Eye (tissue), 1 donor: ENCODE measurements at places on chromosomes 7 and 10.

- DNase-seq, result no peak
Observed at GRCh38 chr10:48550977-48551376, 53.9 kb downstream of the ARHGAP22 start.

GRCh38 chr10:5314840-5315239, 49.9 kb upstream of the UCN3 start:
- DNase-seq, result no peak

DNA sequence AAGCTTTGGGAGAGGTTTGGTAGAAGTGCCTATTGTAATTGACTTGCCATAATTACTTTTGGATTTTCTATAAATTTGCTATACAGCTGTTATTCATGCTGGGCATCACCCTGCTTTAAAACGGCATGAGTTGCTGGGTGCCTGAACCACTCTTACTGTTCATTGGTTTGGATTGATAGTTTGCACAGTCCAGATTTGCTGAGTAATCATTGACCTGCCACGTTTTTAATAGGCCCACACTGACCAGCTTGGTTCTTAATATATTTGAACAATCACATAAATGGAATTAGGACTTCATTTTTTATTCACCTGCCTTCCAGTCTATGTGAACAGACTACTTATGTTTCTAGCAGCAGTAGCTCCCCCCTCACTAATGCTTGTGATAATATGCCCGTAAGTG, 630.8 kb downstream of the SDK1 start:
- no peak for DNase-seq

- DNase-seq, result no peak
Observed at GRCh38 chr10:28375399-28376354, 72.8 kb upstream of the MPP7 start.

- DNase-seq, result no peak
Observed at GRCh38 chr10:132867801-132868644, 74.3 kb downstream of the CFAP46 start.

- DNase-seq, result no peak
Observed at GRCh38 chr7:131390275-131390674, 62.6 kb downstream of the MKLN1 start.

DNA sequence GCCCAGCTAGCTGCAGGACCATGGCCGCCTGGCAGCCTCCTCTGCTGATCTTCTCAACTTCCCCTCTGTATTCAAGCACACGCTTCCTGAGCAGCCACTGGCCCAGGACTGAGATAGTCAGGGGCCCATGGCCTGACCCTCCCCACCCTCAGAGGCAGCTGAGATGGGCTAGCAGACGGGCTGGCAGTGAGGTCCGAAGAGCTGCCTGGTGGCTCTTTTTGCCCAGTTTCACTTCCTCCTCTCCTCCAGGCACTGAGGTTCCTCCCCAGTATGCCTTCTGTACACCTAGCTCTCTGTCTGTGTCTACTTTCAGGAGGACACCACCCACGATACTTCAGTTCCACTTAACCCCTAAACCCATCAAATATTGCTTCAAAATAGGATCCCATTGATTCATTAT, 395.6 kb downstream of the TNS3 start:
- no peak for DNase-seq

DNA sequence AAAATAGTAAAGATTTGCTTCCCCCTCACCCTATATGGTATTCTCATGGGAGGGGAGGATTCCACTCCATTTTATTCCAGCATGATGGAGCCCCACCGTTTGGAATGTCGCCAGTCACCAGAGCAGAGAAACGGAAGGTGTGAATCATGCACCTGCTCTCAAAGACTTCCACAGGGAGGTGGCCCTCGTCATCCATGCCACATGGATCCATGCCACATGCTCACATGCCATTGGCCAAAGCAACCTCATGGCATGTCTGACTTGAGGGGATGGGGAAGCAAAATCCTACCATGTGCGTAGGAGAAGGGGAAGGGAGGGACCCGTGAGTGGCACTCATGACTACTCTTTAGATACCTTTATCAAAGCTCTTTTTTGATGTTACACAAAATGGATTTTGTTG, 256.0 kb downstream of the SKAP2 start:
- no peak for DNase-seq

DNA sequence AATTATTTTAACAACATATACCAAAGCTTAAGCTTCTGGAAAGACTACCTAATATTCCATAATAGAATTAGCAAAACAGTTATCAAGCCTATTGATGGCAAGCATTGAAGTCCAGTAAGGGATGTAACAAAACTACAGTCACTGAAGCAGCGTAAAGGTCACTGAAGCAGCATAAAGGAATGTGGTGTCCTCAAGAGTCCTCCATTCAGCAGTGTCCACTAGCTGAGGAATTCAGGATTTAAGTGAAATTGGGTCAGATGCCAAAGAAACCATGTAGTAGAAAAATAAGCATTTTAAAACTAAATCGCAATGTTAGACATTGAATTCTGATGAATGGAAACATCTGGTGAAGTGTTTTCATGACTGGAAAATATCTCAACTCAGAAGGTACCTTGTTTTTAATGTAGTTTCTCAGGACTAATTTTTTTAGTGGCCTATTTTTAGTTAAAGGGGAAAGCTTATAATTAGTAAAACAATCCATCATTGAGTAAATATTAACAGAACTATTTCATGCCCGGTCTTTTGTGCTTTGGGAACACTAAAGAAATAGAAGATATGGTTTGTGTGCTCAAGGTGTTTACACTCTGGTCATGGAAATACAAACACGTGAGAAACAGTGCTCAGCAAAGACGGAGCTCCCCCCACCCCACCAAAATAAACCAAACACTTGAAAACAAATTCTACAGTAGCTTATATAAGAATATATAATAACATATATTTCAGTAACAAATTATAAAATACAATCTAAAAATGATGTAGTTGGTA, 121.4 kb downstream of the CDK14 start:
- peak; percentile 58 for DNase-seq

GRCh38 chr10:112195224-112195623, 11.7 kb upstream of the GPAM start:
- DNase-seq, result no peak

- no peak for DNase-seq
Observed at GRCh38 chr10:32744321-32744720, 213.7 kb downstream of the ITGB1 start.

GRCh38 chr7:94666879-94667587, 11.1 kb upstream of the SGCE start:
- DNase-seq, result no peak

DNA sequence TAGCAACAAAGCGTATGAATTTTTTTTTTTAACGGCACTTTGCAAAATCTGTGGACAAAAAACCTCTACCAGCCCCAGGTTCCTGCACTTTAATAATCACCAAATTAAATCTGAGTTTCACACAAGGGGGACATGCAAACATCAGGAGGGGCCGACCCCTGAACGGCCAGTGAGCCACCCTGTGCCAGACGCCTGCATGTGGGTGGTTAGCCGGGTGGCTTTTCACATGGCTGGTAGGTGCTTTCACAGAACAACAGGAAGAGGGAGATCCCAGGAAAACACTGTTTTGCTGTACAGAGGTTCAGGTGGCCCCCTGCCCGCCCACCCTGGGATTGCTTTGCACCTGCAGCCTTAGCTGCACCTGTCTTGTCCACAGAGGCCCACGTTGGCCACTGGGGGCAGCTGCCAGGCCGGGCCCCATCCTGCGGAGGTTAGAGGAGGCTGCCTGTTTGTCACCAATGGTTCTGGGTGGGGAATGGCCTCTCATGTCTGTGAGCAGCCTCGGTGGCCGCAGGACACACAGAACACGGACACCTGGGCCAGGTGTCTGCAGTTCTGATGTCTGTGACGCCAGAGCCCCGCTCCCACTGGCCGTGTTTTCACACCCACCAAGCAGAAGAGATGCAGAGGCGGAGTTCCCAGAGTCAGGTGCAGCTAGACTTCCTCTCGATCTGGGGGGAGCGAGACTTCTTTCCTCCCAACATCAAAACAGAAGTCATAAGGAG, 107.7 kb downstream of the FAM53B start:
- DNase-seq, result no peak

GRCh38 chr10:113381981-113382509, 170.8 kb upstream of the HABP2 start:
- DNase-seq, result peak; percentile 31

GRCh38 chr10:92010047-92010735, 86.6 kb downstream of the BTAF1 start:
- no peak for DNase-seq

DNA sequence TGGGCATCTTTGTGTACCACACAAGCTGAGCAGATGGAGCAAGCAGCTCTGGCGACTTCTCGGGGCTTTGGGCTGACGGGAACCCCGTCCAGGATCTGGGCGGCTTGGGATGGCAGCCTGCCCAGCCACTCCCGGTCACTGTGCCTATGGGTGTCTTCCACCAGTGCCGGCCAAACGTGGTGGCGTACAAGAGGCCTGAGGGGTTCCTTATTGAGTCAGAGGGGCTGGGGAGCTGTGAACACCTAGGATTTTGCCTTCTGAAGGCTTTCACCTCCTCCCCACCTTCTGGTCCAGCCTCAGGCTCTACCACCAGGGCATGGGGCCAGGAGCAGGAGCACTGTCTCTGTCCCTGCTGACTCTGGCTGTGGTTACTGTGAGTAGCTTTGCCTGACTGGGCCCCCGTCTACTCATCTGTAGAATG, 71.8 kb upstream of the PPIF start:
- no peak for DNase-seq
